ENCODE measurements at places on chromosomes 16 and 17.

- DNase-seq, result peak; percentile 82
Observed at GRCh38 chr17:68697850-68698361, 96.7 kb upstream of the FAM20A start.

- no peak for DNase-seq
Observed at GRCh38 chr17:81040791-81041337, 5.9 kb downstream of the BAIAP2 start.

DNA sequence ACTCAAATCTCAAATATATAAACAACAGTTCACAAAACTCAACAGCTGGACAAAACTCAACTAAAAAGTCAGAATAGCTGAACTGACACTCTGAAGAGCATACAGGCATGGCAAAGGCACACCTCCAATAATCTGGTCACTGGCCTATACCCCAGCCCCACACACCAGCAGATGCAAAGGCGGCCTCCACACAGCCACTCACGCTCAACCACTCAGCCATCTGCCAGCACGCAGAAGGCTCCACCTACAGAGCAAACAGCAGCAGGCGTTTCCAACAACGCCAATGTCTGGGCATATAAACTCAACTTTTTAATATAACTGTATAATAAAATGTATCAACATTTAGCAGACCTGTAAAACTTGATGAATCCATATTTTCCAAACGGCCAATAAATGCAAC is 17.2 kb downstream of the USP7 start:
- no peak for DNase-seq

- no peak for DNase-seq
Observed at GRCh38 chr16:3838600-3839401, 41.7 kb downstream of the CREBBP start.

DNA sequence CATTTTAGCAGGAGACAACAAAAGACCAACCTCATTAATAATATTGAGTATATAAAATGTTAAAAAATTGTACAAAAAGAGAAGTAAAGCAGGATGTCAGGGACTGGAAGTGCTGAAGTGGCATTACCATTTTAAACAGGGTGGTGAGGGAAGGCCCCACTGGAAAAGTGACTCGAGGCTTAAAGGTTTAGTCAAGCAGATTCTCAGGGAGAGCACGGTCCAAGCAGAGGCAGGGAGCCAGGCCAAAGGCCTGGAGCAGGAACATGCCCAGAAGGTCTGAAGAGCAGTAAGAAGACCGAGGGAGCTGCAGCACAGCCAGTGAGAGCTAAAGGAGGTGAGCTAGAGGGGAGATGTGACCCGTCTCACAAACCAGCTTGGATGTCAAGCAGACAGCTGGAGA is 7.6 kb downstream of the XPO6 start:
- DNase-seq, result no peak

- DNase-seq, result no peak
Observed at GRCh38 chr16:73288520-73288919, 240.6 kb upstream of the ZFHX3 start.

DNA sequence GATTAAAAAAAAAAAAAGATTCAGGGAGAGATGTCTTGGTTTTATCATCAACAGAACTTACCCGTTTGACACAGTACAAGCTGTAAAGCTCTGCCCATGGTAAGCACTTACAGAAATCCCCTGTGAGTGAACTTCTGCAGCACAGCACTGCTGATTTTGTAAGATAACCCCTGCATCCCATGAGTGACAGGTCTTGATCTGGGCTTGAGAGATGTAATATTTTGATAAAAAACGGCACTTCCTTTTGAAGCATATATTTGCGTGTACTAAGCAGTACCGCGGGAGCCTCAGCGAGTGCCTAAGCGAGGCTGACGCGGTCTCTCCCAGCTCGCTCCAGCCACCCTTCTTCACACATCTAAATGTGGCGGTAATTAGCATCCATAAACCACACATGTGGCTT is 50.5 kb downstream of the IKZF3 start:
- DNase-seq, result no peak

GRCh38 chr16:11109566-11109965 is 146.4 kb downstream of the SOCS1 start:
- peak; percentile 38 for DNase-seq

DNA sequence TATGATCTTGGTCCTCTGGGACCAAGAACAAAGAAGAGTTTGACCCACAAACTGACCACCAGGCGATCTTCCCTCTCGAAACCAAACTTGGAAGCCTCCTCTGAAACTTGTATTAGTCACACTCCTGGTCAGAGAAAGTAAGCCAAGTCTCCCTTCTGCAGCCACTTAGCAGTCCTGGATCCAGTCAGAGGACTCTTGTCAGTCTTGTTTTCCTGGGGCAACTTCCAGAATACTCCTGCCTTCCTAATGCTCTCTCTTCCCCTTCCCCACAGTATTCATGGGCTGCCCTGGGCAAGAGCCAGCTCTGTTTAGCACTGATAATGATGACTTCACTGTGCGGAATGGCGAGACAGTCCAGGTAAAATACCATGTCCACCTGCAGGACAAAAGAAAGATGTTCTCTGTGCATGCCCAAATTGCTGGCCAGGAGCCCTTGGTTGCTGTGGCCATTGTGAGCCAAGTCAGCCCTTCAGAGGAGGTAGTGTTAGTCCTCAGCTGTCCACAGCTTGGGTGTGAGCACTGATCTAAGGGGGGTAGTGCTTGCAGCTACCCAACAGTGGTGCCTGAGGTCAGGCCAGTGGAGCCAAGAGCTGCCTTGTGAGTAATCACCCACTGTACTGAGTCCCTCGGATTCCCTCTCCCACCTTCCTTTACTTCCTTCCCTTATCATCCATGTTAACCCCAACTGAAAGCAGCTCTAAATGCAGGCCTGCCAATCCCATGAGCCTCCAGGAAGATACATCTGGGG is 31.2 kb downstream of the CDH3 start:
- no peak for DNase-seq

GRCh38 chr17:48646183-48647102 is 20.3 kb upstream of the HOXB9 start:
- DNase-seq, result no peak

GRCh38 chr17:4038076-4038475 is 73.8 kb upstream of the ATP2A3 start:
- DNase-seq, result no peak

GRCh38 chr16:87017371-87018012 is 299.7 kb downstream of the C16orf95 start:
- peak; percentile 85 for DNase-seq

- DNase-seq, result no peak
Observed at GRCh38 chr17:19756546-19756945, 8.4 kb upstream of the ALDH3A1 start.

DNA sequence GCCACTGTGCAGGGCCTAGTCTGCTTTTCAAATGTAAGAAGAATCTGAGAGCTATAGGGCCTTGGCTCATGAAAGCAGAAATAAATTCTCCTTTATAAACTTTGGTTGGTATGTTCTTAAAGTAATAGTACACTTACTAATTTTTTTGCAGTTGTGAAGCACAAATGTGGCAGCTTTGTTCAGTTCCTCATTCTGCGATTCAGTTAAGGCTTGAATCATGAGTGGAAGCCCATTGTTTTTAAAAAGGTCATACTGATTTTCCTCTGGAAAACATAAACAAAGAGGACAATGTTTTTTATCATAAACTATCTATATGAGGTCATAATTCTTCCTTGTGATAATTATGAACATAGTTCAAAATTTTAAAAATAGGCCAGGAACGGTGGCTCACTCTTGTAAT is 23.6 kb upstream of the DYNC1LI2 start:
- DNase-seq, result no peak

GRCh38 chr16:28280881-28281836 is 11.2 kb upstream of the SBK1 start:
- no peak for DNase-seq

DNA sequence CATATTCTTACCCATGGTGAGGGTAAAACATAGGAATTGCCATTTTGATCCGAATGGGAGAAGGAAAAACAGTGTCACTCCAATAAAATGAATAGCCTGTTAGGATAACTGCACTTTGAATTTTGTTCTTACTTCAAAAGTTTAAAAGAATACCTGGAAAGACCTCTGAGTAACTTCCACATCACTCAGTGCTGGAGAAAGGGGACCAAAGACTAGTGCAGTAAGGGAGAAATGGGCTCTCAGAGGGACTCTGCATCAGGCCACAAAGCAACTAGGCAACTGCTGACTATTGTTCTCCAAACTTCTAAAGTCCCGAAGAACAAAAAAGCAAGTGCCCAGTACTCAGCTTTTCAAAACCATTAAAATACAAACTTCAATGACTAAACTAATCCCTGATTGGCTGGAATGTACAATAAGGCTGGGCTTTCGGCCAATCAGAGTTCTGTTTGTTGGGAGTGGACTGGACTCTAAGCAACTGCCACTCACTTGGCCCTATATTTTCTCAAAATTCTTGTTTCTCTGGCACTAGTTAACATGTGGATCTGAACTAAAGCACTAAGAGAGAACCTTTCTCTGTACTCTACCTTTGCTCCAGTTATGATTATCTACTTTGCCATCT is 6.2 kb downstream of the DNAJC7 start:
- no peak for DNase-seq
